T-cell (primary cell): ENCODE measurements at places on chromosomes 6 and 20.

DNA sequence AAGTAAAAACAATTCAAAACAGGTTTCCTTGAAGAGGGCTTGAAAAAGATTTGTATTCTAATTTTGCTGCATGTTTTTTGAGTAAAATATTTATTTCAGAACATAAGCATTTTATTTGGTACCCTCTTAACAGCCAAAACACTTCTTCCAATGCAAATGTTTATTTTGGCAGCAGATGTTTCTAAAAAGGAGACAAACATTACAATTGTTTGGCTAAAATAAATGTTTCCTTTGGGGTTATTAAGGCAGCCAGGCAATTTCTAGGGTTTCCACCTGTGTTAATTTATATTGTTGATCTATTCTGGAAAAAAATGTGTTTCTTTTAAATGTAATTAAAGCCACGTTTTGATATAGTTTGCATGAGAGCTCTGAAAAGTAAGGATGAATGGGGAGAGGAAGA lies 56.6 kb downstream of the ARID1B start:
- DNase-seq, result no peak

DNA sequence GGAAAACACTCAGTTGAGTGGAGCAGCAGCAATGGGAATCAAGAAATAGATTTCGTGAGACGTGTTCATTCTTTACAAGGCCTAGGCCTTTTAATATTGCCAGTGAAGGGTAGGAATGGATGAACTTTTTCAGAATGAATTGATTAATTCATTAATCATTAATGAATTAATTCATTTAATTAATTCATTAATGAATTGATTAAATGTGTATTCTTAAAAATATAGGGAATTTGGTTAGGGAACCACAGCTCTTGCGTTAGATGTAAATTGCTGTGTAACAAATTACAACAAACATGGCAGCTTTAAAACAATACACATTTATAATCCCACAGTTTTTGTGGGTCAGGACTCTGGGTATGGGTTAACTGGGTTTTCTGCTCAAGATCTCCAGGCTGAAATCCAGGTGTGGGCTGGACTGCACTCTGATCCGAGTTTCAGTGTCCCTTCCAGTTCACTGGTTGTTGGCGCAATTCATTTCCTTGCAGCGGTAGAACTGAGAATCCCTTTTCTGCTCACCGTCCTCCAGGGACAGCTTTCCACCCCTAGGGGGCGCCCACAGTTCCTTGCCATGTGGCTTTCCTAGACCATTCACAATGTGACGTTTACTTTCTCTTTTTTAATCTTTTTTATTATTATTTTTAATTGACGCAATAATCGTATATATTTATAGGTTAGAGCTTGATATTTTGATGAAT lies 32.8 kb upstream of the BCAS1 start:
- DNase-seq, result peak; percentile 66

GRCh38 chr20:42686057-42686456 lies 503.6 kb downstream of the PTPRT start:
- DNase-seq, result no peak

DNA sequence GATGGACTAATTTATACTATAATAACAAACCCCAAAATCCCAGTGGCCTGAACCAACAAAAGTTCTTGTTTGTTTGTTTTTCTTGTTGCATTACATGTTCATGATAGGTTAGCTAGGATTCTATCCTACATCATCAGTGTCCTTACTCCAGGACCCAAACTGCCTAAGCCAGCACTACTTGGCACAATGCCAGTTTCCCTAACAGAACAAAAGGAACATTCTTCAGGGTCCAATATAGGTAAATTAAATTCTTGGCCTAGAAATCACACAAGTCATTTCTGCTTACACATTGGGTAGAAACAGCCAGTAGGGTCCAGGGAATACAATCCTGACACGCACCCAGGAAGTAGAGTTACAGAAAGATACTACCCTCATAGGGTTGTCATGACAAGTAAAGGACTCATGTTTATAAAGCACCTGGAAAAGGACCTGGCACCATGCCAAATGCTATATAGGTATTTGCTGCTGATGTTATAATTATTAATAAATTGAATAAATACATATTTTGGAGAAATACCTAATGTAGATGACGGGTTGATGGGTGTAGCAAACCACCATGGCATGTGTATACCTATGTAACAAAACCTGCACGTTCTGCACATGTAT lies 38.8 kb downstream of the RCAN2 start:
- DNase-seq, result no peak

- no peak for DNase-seq
Measured at GRCh38 chr6:167659046-167659445, 167.7 kb upstream of the AFDN start.

DNA sequence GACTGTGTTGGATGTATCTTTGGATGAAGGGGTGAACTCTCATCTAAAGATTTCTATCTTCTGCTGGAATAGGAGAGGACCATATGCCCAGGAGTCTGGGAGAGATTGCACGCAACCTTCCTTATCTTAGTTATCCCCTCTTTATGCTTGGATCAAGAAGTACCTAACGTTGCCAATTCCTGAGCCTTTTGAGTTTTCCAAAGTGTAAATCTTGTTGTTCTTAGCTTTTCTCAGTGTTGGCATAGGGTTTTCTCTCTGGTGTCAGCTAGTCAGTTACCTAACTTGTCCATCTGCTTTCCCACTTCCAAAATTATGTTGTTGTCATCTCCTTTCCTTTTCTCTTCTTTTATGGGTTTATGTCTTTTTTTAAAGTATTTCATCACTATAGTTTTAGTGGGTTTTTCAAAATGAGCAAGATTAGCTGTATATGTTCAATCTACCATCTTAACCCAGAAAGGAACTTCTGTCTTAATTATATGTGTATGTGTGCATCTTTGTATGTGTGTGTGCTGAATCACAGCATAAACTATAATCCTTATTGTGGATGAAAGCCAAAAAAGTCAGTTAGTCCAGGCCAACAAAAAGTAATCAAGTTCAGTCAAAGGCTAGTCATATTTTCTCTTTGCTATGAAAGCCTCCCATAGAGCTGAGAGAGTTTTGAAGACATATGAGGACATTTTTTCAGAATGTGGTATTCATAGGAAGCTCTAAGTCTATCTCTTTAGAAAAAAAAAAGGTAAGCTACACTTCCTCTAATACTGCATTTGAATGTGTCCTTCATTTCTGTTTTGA lies 72.1 kb downstream of the KHDC1L start:
- DNase-seq, result no peak

DNA sequence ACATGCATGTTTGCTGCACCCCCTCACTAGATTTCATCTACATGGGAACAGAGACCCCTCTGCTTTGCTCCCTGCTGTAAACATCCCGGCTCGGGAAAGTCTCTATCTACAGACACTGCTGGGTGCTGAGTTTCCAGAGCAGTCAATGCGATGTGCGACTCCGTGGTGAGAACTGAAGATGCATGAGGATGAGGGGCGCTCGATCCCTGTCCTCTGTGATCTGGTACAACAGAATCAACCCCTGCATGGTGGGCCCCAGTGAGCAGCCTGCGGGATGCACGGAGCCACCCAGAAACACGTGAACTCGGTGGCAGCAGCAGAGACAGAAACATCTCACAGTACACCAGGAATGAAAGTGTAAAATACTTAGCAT lies 83.1 kb downstream of the THBS2 start:
- DNase-seq, result no peak

GRCh38 chr6:148934961-148935360 lies 188.1 kb downstream of the UST start:
- DNase-seq, result no peak

- no peak for DNase-seq
Measured at GRCh38 chr6:169890049-169890448, 138.6 kb downstream of the ERMARD start.

- DNase-seq, result no peak
Measured at GRCh38 chr6:106974999-106975737, 639 bp upstream of the CD24 start.

DNA sequence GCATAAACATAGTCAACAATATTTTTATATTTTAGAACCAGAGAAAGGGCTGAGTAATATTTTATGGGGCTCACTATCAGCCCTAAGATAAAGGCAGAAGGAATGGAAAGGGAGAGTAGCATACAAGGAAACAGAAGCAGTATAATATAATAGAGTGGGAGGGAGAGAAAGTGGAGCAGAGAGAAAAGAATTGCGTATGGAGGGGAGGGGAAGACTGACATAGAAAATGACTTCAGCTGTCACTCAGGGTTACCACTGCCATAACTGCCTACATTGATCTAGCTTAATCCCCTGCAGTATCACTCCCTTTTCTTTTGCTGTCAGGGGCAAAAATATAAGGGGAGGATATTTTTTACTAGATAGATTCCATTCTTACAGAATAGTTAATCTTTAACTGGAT lies 1133.5 kb upstream of the MAP3K7 start:
- DNase-seq, result no peak

DNA sequence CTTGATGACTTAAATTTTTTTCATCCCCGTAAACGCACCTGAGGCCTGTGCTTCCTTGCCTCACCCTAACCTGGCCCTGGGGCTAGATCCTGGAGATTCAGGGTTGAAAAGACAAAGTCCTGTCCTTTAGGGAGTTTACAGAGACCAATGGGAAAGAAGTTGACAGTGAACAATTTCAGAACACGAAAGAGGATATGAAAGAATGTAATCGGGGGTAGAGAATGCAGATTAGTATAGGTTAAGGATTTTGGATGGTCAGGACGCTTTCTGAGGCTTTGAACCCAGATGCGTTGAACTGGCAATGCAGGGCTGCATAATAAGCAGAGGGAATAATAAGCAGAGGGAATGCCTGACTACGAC lies 1.7 kb upstream of the FBXO5 start:
- no peak for DNase-seq

- DNase-seq, result no peak
Measured at GRCh38 chr6:128723667-128724066, 159.3 kb upstream of the LAMA2 start.

DNA sequence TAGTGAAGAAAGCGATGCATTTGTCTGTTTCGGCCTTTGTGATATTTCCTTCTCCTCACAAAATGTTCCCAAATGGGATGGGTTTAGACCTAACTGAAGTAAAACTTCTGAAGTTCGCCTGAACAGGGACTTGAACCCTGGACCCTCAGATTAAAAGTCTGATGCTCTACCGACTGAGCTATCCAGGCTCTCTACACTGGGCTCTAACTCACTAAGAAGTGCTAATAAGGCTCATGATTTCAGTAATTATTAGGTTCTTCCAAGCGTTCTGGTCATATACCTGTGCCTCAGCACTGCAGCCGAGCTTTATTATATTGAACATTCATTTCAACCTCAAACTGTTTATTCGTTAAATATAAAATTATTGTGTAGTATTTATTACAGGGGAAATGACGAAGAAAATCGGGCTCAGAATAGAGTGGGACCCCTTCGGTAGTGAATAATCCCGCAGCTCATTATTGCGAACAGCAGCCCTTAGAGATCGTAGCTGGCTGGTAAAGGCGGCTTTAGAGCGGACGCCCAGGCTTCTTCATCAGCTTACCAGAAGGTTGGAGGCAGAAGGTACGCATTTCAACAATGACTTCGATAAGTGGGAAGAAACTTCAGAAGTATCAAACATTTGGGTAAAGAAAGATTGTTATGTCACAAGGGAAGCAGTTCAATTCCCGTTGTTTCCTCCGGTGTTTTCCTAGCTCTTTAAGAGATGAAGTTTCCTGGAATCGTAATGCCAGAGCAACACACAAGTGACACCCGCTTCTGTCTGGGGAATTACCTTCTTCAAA lies 119.0 kb upstream of the ZNF184 start:
- no peak for DNase-seq

GRCh38 chr20:20697325-20697845 lies 15.1 kb downstream of the RALGAPA2 start:
- DNase-seq, result no peak

GRCh38 chr20:63742381-63743024 lies 2.9 kb downstream of the SLC2A4RG start:
- DNase-seq, result no peak

- no peak for DNase-seq
Measured at GRCh38 chr6:54335871-54336270, 27.6 kb downstream of the TINAG start.

DNA sequence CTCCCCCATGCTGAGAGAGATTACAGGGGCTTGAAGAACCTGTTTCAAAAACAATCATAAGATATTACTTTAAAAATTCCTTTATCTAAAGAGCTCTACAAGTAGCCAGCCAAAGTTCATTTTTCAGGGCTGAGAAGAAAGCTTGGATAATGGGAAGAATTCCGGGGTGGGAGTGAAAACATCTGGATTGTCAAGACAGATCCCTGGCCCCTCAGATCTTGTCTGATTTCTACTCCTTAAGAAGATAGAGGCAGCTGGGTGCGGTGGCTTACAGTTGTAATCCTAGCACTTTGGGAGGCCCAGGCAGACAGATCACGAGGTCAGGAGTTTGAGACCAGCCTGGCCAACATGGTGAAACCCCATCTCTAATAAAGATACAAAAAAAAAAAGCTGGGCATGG lies 24.8 kb downstream of the TRMT6 start:
- DNase-seq, result no peak

- no peak for DNase-seq
Measured at GRCh38 chr20:37729452-37729851, 35.6 kb downstream of the CTNNBL1 start.

- no peak for DNase-seq
Measured at GRCh38 chr6:44661221-44662008, 273.9 kb downstream of the CDC5L start.

- no peak for DNase-seq
Measured at GRCh38 chr6:107550241-107550840, 60.4 kb downstream of the SOBP start.

DNA sequence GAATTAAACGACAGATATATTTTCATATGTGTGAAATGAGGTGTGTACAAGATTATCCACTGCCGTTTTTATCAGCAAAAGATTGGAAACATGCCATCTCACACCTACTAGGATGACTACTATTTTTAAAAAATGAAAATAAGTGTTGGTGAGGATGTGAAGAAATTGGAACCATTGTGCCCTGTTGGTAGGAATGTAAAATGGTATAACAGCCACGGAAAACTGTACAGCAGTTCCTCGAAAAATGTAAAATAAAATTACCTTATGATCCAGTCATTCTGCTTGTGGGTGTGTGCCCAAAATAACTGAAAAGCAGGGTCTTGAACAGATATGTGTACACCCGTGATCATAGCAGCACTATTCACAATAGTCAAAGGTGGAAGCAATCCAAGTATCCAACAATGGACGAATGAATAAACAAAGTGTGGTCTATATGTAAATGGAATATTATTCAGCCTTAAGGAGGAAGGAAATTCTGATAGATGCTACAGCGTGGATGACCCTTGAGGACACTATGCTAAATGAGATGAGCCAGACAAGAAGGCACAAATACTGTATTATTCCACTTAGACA lies 27.0 kb upstream of the CCN5 start:
- DNase-seq, result no peak

DNA sequence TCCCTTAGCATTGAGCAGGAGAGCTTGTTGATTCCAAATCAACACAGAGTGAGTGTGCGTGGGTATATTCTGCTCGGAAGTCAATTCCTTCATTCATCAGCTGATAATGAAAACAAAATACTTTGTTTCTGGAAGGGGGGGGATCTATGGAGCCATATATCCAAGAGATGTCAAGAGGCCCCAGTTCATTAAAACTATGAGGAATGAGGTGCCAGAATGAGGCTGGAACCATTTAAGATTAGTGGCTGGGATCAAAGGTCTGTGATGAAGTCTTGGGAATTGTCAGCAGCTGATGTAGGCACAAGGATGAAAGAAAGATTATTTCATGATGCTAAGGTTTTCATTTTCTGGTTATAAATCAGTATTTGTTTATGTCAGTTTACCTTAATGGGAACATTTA lies 30.5 kb upstream of the PLEKHG1 start:
- no peak for DNase-seq

GRCh38 chr6:168100803-168101589 lies 22.0 kb upstream of the FRMD1 start:
- no peak for DNase-seq
